ENCODE measurements at places on chromosomes 7 and 10.

- DNase-seq, result no peak
Observed at GRCh38 chr10:22434521-22434920, 89.2 kb downstream of the SPAG6 start.

- DNase-seq, result no peak
Observed at GRCh38 chr10:97770255-97770654, 1.5 kb downstream of the SFRP5 start.

- no peak for DNase-seq
Observed at GRCh38 chr10:46553238-46554049, 3.0 kb downstream of the GPRIN2 start.

GRCh38 chr10:114266521-114266920 is 27.5 kb downstream of the VWA2 start:
- no peak for DNase-seq

- no peak for DNase-seq
Observed at GRCh38 chr10:3807211-3807927, 22.4 kb upstream of the KLF6 start.

Data from stromal cell of bone marrow (primary cell).